ENCODE measurements at places on chromosomes 3 and 15. TPM values are rescaled to one million over a fixed set of nuclear protein-coding genes. Genes with fewer than 3 reads are reported as not detected.

- DNase-seq: no peak
Observed at GRCh38 chr3:69240651-69241568, 118.5 kb upstream of the LMOD3 start.

DNA sequence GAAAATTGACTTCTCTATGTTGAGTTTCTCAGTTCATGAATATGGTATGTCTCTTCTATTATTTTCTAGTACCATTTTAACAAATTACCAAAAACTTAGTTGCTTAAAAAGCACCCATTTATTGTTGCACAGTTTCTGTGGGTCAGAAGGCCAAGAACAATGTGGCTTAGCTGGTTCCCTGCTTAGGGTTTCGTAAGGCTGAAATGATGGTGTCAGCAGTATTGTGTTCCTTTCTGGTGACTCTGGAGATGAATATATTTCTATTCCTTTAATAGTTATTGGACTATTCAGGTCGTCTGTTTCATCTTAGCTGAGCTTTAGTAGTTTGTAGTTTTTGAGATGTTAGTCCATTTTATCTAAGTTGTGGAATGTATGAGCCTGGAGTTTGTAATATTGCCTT is 44.9 kb downstream of the IL1RAP start:
- no peak for DNase-seq

DNA sequence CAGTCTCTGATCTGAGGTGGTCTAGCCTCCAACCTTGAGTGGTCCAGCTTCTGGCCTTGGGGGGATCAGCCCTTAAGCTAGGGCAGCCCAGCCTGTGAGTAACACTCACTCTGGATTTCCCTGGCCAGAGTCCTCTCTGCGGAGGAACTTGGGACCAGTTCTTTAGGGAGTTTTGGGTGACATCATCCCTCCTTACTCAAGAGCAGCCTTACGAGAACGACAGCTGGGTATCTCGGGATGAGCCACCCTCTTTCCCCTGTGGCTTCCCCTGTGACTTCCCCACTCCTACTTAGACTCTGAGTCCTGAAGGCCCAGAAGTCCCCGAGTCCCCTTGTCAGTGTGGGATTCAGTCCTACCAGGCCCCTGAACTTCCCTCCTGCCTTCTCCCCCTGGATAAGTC is 10.2 kb upstream of the PLXND1 start:
- DNase-seq: no peak

GRCh38 chr15:86892774-86893449 is 813.2 kb downstream of the AGBL1 start:
- DNase-seq: no peak

- DNase-seq: no peak
Observed at GRCh38 chr3:55042591-55042990, 114.7 kb upstream of the LRTM1 start.

DNA sequence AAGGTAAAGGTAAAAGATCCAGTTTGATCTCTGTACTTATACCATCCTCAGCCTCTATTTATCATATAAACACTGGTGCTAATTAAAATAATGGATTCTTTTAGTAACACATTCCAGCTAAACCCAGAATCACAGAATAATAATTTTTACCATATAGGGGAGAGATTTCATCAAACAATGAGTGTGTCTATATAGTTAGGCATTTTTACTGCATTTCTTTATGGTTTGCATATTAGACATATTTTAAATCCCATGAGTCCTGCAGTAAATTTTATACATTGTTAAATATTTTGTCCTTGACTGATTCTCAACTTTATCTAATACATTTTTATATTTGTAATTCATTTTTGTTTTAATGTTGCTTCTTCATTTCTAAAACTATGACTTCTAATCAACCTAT is 323.7 kb upstream of the AGTR1 start:
- DNase-seq: no peak

DNA sequence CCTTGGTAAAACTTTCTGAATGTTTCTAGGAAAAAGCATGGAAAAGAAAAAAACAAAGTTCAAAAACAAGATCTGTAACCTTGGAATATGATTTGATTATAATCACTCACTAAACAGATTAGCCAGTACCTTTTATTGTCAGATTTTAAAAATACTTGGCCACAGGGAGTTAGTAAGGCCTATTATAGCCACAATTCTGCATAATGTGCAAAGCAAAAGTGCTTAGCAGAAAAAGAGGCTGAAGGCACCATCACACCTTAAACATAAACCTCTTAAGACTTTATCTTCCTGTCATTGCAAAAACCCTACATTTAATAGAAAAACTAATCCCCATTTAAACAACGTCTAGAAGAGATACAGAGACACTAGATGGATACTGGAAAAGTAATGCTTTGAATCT is 41.8 kb downstream of the CHSY1 start:
- no peak for DNase-seq

- DNase-seq: no peak
Observed at GRCh38 chr3:180048103-180048502, 11.4 kb upstream of the PEX5L start.

Gene ZNF620
- 24.0 TPM for total RNA-seq

Gene RASL12
- 1.5 TPM for total RNA-seq

Gene TGM4
- not detected for total RNA-seq

Data from neural crest cell (in vitro differentiated cells).